ENCODE measurements at places on chromosomes 12 and 14.
A peak's percentile ranks its signal among the peaks of the same experiment; 100 is the strongest.

DNA sequence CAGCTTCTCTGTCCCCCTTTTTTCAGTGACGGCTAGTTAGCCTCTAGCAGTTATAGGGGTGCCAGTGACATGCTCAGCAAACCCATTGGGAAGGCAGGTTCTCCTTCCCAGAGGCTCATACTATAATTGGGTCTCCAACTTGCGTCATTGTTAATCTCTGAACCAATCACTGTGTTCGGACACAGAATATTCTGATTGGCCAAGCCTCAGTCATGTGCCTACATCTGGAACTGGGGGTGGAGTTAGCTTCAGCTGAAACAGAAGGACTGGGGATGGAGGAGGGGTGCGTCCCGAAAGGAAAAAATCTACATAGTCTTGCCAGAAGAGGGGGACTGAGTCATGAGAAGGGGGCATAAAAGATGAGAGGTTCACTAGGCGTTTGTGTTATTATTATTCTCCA, 165.6 kb downstream of the SUDS3 start:
- no peak overlapping the region for H3K27ac ChIP-seq
- H3K36me3 ChIP-seq = no peaks in the 10 kb centered on the region
- H3K4me1 ChIP-seq = no peaks in the 10 kb centered on the region
- no peaks in the 10 kb centered on the region for H3K27me3 ChIP-seq
- no peak for DNase-seq
- H3K4me3 ChIP-seq = no peak overlapping the region

DNA sequence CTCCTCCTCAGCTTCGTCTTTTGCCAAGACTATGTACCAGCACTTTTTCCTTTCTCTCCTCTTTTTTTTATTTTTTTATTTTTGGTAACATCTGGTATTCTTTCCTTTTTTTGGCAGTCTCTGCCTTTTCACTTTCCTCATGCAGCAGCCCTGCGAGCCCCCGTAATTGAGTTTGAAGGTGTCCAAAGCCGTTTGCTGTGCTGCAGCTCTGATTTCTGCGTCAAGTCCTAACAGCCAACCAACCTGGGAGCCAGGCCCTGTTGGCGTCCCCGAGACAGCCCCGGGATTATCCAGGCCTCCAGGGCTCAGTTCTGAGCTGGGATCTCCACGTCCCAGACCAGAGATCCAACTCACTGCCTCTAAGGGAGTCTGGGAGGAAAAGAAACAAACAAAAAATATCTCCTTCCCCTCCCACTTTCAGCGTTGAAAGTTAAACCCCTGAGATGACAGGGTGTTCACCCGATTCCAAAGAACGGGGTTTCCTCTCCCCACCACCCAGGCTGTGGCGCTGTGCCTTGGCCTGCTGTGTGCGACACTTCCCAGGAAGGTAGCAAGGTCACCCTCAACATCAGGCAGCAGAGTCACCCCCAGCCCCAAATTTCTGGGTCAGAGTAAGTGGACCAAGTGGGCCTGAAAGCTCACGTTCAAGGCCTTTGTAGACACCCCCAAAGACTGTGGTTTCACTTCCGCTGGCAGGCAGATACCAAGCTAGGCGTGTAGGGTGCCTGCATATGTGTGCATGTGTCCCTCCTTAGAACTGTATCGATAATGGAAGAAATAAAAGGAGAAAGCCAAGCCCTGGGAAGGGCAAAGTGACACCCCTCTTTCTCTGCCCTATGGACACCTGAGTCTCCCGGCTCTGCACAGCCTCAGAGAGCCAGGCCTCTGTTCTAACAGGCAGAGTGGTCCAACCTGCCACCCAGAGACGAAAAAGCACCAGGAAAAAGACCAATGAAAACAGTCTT, 11.1 kb downstream of the BCL11B start:
- H3K27me3 ChIP-seq = no peaks in the 10 kb centered on the region
- H3K36me3 ChIP-seq = peaks cover 5% of the 10 kb centered on the region
- H3K4me3 ChIP-seq = peak overlapping the region; percentile 90

DNA sequence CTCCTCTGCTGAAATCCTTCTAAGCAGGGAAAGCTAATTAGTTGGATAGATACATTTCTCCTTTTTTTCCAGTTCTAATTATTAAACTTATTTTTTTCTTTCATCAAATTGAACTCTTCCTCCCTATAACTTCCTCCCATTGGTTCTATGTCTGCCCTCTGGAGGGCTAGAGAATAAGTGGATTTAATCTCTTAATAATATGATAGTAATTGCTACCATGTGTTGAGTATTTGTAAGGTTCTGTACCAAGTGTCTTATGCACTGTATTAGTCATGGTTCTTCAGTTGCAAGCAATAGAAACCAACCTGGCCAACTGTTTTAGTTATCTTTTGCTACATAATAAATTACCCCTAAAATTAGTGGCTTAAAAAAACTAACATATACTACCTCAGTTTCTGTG, 190.5 kb upstream of the PLXNC1 start:
- H3K4me3 ChIP-seq = no peak overlapping the region
- H3K27ac ChIP-seq = no peak overlapping the region
- no peaks in the 10 kb centered on the region for H3K27me3 ChIP-seq
- no peak for DNase-seq
- no peaks in the 10 kb centered on the region for H3K36me3 ChIP-seq
- no peaks in the 10 kb centered on the region for H3K4me1 ChIP-seq

- H3K4me3 ChIP-seq = peak overlapping the region; percentile 15
- H3K4me1 ChIP-seq = peaks cover 10% of the 10 kb centered on the region
- H3K27me3 ChIP-seq = no peaks in the 10 kb centered on the region
- DNase-seq = peak; percentile 64
- peak overlapping the region; percentile 97 for H3K27ac ChIP-seq
Measured at GRCh38 chr12:12721176-12721751, 4.1 kb downstream of the CDKN1B start.

DNA sequence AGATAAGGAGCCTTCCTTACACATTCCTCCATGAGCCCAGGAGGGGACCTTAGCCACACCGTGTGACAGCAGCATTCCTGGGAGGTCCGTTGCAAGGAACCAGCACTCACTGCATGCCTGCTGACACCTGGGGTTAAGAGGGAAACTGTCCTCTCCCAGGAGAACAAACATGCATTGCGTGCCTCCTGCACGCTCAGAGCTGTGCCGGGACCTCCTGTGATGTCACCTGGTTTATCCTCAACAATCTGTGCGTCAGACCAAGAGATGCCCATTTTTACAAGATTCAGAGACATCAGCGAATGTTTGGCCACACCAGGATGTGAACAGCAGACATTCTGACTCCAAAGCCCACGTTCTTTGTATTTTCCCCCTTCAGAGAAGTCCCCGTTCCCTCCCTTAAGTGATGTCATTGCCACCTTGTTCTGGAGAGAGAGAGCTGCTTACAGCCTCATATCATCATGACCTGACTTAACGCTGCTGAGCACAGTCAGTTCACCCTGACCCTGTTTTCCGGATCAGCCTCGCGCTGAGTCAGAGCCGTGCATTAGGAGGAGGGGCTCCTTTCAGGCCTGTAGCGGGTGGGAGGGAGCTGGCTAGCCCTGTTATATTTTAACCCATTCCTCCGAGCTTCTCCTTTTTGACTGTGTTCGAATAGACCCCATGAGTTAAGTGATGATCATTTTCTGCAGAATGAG, 36.2 kb downstream of the TMEM120B start:
- H3K4me1 ChIP-seq = peaks cover 12% of the 10 kb centered on the region
- no peaks in the 10 kb centered on the region for H3K27me3 ChIP-seq
- H3K36me3 ChIP-seq = no peaks in the 10 kb centered on the region
- no peak overlapping the region for H3K27ac ChIP-seq
- DNase-seq = no peak

DNA sequence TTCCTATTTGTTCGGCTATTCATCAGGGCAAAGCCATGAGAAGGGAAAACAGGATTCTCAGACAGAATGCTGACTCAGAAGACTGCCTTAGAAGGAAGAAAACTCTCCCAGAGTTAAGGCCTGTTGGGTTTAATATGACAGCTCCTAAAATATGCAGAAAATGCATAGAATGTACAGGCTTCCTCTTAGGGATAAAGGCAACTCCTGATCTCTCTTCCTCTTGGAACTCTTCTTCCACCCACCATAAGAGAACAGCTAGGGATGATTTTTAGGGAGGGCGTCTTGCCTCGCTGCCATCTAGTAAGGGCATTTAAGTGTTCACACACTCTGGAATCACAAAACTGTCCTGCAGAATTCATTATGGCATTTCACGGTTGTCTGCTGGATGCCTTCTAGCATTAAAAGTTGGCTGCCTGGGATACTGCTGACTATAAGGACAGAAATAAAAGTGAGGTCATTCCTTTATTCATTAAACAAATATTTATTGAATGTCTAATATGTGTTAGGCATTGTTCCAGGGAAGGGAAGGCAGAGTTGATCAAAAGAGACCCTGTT, 73.7 kb downstream of the DCAF5 start:
- H3K27me3 ChIP-seq = no peaks in the 10 kb centered on the region
- no peak overlapping the region for H3K4me3 ChIP-seq
- peaks cover 45% of the 10 kb centered on the region for H3K36me3 ChIP-seq
- H3K27ac ChIP-seq = no peak overlapping the region
- no peak for DNase-seq

- peaks cover 7% of the 10 kb centered on the region for H3K27me3 ChIP-seq
- H3K27ac ChIP-seq = no peak overlapping the region
- H3K36me3 ChIP-seq = no peaks in the 10 kb centered on the region
- DNase-seq = no peak
Measured at GRCh38 chr12:75437564-75437963, 43.0 kb upstream of the GLIPR1 start.

- H3K27ac ChIP-seq = no peak overlapping the region
- DNase-seq = no peak
- no peak overlapping the region for H3K4me3 ChIP-seq
- H3K36me3 ChIP-seq = no peaks in the 10 kb centered on the region
Measured at GRCh38 chr12:52828591-52829021, 5.5 kb downstream of the KRT79 start.

- no peak overlapping the region for H3K4me3 ChIP-seq
- no peak for DNase-seq
- H3K27ac ChIP-seq = no peak overlapping the region
- H3K4me1 ChIP-seq = peaks cover 5% of the 10 kb centered on the region
- no peaks in the 10 kb centered on the region for H3K27me3 ChIP-seq
Measured at GRCh38 chr14:49962621-49963020, 69.7 kb downstream of the ARF6 start.

- no peaks in the 10 kb centered on the region for H3K27me3 ChIP-seq
- no peak for DNase-seq
- H3K4me3 ChIP-seq = no peak overlapping the region
- no peaks in the 10 kb centered on the region for H3K36me3 ChIP-seq
- peaks cover 34% of the 10 kb centered on the region for H3K4me1 ChIP-seq
- peak overlapping the region; percentile 38 for H3K27ac ChIP-seq
Measured at GRCh38 chr14:104658325-104658712, 31.1 kb upstream of the INF2 start.

- H3K36me3 ChIP-seq = no peaks in the 10 kb centered on the region
- no peaks in the 10 kb centered on the region for H3K27me3 ChIP-seq
- no peaks in the 10 kb centered on the region for H3K4me1 ChIP-seq
- H3K27ac ChIP-seq = no peak overlapping the region
- no peak overlapping the region for H3K4me3 ChIP-seq
Measured at GRCh38 chr14:88069677-88070076, 64.7 kb downstream of the GPR65 start.

All from T-cell (primary cell).